ENCODE measurements at places on chromosomes 2 and 18.

- no peak for DNase-seq
Measured at GRCh38 chr18:51833850-51834249, 506.1 kb upstream of the DCC start.

GRCh38 chr2:18611604-18612003 is 22.2 kb upstream of the NT5C1B start:
- no peak for DNase-seq

DNA sequence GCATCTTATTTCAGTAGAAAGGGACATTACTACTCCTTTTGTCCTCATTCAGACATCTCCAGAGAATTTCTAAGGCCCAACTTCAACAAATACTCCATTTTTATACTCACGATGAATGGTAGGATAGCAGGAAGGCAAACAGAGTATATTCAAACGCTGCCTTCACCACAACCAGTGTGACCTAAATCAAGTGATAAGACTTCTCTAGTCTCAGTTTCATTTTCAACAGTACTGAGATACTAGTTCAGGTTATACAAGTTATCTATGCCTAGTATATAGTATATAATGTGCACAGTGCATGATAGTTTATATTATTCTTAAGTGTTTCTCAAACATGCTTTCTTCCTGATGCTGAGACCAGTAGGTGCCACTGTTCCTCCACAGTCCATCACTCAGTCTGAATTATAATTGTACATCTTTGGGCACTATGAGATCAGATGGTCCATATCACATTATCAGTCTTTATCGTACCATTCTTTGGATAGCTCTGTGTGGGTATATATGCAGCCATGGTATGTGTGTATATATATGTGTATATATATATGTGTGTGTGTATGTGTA is 66.3 kb upstream of the RPE start:
- DNase-seq = no peak

DNA sequence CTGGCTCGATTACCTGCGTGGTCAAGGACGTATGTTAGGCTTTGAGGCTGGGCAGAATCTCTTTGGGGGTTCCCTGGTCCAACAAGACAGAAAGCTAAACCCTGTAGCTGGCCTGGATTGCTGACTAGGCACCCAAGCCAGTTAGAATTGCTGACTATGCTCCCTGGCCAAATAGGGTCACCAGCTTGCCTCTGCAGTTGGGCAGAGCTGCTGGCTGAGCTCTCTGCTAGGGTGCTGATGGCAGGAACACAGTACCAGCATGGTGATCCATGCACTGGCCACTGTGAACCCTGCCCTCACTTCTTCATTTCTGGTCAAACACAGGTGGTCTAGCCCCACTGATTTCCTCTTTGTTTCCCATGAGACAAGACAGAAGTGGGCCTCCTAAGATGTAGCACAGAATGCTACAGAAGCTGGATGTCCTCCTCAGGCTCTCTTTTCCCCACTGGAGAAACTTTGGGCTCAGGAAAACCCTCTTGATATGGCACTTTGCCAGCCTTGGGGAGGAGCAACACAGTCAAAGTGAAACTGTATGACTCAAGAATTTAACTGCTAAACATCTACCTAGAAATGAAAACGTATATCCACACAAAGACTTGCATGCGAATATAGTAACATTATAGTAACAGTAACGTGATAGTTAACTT is 20.8 kb downstream of the SP140L start:
- DNase-seq = no peak

DNA sequence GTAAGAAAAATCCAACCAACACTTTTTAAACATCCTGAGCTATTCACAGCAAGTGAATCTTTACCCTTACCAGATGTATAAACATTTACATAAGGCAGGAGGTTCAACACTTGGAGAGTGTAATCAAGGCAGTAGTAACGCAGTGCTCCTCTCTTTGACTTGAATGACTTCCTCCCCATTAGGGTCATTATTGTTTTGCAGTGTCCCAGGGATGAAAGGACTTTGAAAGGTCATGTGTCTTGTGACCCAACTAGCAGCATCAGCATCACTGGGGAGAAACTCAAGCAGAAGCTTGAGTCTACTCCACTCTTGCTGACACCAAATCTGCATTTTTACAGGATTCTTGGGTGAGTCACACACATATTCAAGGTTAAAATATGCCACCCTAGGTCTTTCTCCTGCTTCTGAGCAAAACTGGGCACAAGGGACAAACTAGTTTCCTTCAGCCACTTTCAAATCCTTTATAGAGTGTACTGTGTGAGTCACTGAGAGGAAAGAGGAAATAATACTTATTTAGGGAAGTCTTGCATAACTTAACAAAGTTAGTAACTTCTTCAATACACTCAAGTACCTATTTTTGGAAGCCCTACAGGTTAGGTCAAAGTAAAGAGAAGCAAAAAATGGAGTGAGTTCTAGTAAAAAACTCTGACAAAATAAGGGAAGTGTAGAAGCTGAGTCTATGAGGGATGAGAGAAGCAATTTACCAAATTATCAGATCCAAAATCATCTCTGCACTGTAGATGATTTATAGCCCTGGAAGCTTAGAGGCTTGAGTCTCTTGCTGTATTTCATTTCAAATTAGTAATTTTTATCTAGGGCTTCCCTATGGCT is 51.0 kb upstream of the EML4 start:
- no peak for DNase-seq

- DNase-seq = no peak
Measured at GRCh38 chr2:151808258-151809072, 19.8 kb downstream of the ARL5A start.

- no peak for DNase-seq
Measured at GRCh38 chr18:24924066-24924716, 427.8 kb downstream of the ZNF521 start.

DNA sequence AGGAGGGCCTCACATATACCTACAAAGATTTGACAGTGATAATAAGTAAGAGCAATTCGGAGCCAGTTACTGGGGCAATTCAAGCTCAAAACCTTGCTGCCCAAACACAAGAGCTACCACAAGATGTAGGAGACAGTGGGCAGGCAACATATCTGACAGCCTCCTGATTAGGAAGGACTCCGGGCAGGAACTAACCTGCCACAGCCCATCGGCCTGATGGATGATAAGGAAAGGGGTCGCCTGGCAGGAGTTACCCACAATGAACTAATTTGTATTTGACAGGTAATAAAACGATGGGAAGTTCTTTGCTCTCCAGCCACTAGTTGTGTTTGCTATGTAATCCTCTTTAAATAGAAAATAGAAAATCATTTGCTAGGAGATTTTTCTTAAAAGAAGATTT is 100.2 kb downstream of the ARHGAP15 start:
- DNase-seq = no peak

GRCh38 chr2:37827911-37828511 is 97.1 kb upstream of the RMDN2 start:
- DNase-seq = no peak

DNA sequence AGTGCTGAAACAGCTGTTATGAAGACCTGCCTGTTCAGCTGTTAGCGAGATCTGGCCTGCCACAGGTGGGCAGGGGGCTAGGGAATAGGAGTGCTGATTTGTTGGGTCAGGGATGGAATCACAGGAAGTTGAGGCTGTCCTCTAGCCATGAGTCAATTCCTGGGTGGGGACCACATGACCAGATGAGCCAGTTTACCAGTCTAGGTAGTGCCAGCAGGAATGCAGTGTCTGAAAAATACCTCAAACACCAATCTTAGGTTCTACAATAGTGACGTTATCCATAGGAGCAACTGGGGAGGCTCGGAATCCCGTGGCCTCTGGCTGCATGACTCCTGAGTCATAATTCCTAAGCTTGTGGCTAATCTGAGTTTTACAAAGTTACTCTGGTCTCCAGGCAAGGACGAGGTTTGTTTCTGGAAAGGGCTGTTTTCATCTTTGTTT is 44.9 kb downstream of the DYSF start:
- DNase-seq = no peak

- no peak for DNase-seq
Measured at GRCh38 chr2:54059986-54060385, 55.4 kb upstream of the ACYP2 start.

GRCh38 chr2:71453404-71454220 is at the start of gene DYSF:
Gene DYSF (plus strand): TSS chr2:71453561.
- DNase-seq = peak; percentile 74

DNA sequence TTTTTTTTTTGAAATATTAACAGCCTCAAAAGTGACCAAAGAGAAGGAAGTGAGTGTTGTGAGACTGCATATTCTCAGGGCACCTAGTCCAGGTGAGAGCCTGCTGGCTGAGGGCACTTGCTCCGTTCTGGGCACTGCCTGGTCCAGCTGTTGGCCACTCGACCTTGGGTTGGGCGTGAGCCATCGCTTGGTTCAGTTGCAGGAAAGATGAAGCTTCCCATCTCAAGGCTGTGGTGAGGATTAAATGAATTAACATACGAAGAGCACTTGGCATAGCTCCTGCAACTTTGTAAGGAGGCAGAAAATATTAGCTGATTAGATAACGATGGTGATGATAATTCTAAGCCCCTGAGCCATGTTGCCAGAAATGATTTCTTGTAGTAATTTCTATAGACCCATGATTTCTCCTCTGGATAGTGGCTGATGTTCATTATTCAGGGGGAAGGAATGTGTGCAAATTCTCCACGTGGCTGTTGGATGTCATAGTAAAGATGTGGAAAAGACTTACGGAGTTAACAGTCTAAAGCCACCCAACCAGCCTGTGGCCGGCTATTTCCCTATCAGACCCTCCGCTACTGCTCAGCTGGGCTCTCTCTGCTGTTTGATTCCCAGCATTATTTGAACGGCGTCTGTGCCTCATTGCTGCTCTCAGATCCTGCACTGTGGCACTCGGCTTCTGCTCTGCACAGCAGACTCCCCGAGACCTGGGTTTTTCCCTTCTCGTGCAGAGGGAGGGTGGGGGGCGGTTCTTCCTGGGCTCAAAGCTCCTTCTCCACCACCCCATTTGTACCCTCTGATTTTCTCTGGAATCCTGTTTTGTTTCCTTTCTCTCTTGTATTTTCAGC is 221.1 kb downstream of the GALR1 start:
- DNase-seq = no peak

GRCh38 chr18:43046322-43046721 is 69.2 kb downstream of the RIT2 start:
- DNase-seq = no peak

- no peak for DNase-seq
Measured at GRCh38 chr2:75204833-75205232, 5.5 kb upstream of the TACR1 start.

DNA sequence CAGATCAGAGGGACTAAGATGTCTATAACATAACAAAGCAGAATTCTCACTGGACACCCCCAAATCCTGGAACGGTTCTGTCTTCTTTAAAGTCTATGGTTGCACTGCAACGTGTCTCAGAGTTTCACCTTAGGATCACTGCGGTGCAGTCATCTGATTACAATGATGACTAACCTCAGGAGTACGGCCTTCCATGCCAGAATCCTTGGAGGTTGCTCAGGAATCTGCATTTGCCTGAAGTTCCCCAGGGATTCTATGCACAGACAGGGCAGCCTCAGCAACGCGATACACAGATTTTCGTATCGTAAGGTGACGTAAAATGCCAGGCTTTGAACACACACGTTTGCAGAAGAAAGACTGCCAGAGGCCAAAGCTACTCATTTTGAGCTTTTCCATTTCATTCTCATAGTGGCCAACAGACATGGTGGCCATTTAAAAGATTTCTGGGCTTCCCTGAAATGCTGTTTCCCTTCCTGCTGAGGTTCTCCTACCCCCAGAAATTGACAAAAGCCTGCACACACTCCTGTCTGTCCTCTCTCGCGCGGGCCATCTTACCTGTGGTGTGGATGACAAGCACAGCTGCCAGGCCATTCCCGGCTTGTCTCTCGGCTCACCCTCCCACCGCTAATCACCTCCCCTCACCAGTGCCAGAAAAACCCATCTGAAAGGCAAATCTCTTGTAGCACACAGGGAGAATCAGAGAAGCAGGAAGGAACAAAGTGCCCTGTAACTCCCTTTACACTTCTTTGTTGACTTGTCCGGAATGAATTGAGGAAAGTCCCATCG is 148.8 kb downstream of the ACKR3 start:
- no peak for DNase-seq

GRCh38 chr2:149077861-149078260 is 39.4 kb downstream of the LYPD6B start:
- no peak for DNase-seq

DNA sequence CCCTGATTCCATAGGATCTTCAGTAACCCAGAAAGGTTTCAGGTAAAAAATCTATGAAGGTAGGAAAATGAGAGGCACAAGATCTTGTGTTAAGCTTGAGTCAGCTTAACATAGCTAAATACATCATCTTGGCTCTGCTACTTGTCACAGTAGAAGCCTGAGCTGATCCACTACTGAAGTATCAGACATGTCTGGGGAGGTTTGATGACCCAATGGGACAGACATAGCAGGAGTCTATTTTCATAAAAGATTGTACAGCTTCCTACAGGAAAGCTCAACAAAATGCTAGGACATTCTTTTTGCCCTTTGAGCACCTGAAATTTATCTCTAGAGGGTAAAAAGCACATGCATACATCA is 84.3 kb upstream of the FSHR start:
- DNase-seq = no peak

- no peak for DNase-seq
Measured at GRCh38 chr2:146131048-146131447, 1611.1 kb upstream of the ZEB2 start.

DNA sequence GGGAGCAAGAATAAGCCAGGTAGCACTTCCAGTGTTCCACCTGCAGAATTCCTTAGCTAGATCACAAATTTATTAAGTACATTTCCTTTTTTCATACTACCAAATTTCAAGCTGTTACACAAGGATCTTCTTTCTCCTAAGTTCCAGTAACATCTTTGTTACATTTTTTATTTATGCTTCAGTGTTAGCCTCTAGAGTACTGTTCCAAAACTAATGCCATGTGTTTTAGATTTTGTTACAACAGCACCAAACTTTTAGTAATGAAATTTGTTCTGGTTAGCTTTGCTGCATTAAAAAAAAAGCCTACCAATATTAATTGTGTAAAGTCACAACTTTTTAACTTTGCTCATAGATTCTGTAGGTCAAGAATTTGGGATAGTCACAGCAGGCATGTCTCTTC is 161.1 kb downstream of the CAMKMT start:
- no peak for DNase-seq

- DNase-seq = no peak
Measured at GRCh38 chr2:1514391-1515072, 101.3 kb downstream of the TPO start.

DNA sequence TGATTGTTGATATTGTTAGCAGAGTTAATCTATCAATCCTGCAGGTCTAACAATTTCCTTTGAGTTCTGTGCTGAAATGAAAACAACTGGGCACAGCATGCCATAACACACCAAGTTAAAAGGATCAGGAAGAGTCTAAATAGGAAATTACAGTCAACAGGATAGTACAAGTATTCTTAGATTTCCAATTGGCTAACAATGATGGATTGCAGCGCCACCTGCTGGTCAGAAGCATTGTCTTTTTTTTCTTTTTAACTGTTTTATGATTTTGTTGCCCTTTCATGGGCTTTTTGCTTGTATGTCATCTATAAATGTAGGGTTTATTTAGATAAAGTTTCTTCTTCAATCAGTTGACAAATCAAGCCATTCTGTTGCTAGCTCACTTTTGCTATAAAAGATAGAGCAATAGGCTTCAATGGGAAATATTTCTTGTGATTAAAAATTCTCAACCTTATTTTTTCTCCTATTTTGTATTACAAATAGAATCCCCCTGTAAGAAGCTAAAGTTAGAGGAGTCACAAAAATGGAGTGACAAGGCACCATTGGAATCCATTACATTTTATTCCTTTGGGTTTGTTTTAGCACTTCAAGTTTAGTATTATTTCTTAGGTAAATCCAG is 40.8 kb upstream of the RPRM start:
- DNase-seq = peak; percentile 41

GRCh38 chr2:60648191-60648590 is 94.7 kb upstream of the BCL11A start:
- DNase-seq = no peak

GRCh38 chr2:174881678-174882077 is 117.4 kb upstream of the CHRNA1 start:
- DNase-seq = no peak

GRCh38 chr2:106996171-106996769 is 110.3 kb upstream of the ST6GAL2 start:
- no peak for DNase-seq

Data from right hindlimb (tissue), 1 donor.